ENCODE measurements at places on chromosomes 4 and X. TPM values are rescaled to one million over a fixed set of nuclear protein-coding genes. Genes with fewer than 3 reads are reported as not detected.

The GPR50 gene
- not detected for total RNA-seq

The OPN1LW gene
- not detected for total RNA-seq

The GC gene
- total RNA-seq: 0.58 TPM

The TMPRSS11D gene
- total RNA-seq: not detected

DNA sequence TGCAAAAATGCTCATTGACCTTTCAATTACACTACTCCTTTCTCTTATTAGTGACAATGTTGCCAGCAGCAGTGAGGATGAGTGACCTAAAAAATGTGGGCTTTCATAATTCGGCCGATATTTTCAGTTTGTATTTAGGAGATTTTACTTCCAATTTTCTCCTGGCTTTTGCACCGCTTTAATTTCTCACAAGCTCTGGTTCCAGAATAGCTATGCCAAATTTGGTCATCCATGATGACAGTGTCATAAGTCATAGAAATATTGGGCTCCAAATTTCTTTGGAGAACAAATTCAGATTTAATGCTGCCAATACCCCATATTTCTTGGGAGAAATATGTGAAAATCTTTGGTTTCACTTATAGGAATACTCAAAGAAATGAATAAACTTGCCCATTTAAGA, 187.7 kb upstream of the HCCS start:
- DNase-seq: no peak

DNA sequence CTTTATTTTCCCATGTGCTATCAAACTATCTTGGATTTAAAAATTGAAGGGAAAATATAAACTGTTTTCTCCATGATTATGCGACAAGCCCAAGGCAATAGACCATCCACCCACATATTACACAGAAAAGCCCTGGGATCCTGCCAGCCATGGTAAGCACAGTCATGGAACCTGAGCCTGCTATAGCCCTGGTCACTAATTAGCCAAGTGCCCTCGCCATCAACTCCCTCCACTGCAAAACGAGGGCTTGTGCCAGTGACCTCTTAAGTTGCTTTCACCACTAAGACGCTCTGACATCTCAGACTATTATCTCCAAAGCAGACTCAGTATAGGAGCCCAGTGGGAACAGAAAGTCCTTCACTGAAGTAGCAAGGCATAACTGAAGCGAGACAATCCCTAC, 69.2 kb downstream of the NLGN4X start:
- no peak for DNase-seq

DNA sequence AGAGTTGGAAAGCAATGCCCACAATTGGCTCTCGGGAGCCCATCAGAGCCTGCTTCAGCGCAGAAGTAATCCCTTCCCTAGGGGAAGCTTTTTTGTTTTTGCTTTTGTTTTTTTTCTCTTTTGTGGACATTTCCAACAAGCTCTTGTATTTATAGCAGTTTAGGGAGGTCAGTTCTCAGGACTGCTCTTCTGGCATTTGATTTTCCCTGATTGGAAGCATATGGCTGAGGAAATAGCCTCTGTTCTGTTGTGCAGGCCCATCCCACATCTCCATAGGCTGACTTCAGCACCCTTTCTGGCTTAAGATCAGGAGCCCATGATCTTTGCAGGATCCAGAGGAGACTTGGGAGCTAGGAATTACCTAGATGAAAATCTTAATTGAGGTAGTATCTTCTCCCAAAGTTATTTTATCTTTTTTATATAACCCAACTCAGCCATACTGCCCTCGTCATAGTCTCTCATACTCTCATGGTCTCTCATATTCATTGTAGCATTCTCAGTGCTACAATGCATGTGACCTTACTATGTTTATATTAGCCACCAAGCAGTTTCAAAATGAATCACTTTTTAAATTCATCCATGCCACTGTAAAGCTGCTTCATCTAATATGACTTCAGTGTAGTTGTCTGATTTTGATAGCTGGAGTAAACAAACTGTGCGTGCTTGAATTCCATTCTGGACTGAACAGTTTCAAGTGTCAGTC, 16.7 kb downstream of the PAGE4 start:
- no peak for DNase-seq
